ENCODE measurements at places on chromosomes 4 and X.

DNA sequence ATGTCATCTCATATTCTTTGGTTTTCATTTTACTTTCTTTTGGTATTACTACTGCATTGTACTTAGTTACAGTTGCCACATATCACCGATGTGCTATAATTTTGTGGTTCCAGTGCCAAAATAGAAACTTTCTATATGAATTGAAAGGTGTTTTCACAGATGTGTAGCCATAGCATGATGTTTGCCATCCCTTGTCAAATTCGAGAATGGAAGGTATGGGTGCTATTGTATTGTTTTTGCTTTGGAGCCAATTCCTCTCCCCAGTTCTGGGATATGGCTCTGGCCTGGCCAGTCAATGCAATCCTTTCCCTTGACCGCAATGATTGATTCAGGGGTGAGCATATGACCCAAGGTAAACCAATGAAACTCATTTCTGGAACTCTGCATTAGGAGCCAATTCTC is 86.2 kb upstream of the RPS6KA3 start:
- no peak for DNase-seq

DNA sequence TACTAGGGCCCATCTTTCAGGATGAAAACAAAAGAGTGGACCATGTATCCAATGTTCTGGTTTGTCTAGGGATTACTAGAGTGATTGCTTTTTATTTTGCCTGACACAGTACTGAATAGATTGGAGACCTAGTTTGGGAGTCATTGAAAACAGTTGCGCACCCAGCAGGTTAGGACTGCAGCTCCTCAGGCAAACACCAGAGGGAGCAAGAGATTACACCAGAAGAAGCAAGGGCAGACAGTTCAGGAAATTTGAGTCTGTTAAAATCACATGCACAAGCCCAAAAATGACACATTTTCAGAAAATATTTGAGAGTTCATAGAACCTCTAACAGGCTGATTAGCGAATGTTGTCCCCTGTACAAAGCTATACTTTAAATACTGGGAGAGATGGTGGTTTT is 55.6 kb downstream of the CYLC1 start:
- no peak for DNase-seq

DNA sequence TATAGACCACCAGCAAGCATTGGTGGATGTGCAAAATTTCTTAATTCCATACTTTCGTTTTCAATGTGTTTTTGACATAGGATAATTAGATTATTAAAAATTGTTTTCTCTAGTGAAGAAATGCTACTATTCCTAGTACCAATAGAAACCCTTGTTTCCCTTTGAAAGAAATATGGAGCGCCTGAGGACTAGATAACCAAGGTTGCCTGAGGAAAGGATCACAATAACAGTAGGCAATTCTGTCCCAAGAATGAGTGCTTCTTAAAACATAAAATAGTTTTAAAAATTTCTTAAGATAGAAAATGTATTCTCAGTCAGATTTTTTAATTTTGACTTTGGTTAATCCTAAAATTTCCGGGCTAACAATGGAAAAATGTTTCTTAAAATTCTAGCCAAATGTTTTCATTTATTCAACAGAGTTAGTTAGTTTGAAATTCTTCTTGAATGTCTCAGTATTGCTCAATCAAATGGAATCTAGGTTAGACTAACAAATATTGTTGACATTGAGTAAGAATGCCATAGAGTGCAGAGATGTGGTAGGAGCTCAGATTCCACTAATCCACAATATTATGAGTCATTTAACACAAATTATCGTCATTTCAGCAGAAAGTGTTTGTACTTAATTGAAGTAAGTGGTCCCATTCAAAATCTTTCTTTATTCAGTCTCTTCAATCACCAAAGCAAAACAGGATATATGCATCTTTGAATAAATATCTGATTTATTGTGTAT is 666.0 kb downstream of the GRID2 start:
- no peak for DNase-seq

- DNase-seq: no peak
Observed at GRCh38 chr4:30182786-30183185, 537.4 kb upstream of the PCDH7 start.

- no peak for DNase-seq
Observed at GRCh38 chr4:81647388-81647787, 175.7 kb upstream of the RASGEF1B start.

DNA sequence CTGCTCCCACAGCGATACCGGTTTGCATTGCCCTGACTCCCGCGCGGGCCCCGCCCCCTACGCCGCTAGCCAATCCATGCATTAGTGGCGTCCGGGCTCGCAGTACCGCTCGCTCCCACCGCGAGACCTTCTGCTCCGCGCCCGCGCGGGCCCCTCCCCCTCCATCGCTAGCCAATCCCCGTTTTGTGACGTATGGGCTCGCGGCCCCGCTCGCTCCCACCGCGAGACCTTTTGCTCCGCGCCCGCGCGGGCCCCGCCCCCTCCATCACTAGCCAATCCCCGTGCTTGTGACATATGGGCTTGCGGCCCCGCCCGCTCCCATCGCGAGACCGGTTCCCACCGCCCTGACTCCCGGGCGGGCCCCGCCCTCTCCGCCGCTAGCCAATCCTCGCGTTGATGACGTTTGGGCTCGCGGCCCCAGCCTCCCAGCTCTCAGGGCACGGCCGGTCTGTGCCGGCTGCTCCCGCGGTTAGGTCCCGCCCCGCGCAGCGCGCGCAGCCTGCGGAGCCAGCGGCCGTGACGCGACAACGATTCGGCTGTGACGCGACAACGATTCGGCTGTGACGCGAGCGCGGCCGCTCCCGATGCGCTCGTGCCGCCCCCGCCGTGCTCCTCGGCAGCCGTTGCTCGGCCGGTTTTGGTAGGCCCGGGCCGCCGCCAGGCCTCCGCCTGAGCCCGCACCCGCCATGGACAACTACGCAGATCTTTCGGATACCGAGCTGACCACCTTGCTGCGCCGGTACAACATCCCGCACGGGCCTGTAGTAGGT is at the start of gene EMD:
Gene EMD (plus strand): TSS at position 497 of the 770 bp plus-strand sequence. CDS start 190 bp downstream, at position 687.
- DNase-seq: peak; percentile 97

DNA sequence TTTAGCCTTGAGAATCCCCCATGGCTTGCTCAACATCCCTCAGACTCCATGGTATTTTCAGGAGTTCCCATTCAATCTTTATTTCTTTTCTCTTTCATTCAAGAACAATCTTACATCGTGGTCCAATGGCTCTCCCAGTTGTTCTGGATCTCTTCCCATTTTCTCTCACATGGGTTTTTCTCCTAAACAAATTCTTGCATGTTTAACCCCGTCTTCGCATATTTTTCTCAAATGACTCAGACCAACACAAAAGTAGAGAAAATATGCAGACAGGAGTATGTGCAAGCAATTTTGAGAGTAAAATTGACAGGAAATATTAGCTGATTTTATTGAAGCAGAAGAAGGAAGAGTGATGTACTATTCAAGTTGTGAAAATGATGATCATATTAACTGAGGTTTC is 396.4 kb upstream of the TRAM1L1 start:
- no peak for DNase-seq

DNA sequence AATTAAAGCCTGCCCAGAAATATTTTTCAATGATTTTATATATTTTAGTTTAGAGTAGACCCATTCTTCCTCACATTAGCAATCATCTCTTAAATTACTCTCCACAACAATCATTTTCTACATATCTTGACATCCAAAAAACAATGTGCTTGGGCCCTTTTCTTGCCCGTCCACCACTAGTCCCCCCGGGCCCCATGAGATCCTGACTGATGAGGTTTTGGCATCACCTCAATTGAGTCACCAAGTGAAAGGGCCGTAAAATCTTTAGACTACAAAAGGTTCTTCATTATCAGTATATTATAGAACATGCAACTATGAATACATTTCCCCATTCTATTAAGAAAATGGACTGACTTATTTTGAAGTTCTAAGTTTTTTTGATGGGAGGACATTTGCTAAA is 4.0 kb upstream of the CDKL2 start:
- DNase-seq: no peak

DNA sequence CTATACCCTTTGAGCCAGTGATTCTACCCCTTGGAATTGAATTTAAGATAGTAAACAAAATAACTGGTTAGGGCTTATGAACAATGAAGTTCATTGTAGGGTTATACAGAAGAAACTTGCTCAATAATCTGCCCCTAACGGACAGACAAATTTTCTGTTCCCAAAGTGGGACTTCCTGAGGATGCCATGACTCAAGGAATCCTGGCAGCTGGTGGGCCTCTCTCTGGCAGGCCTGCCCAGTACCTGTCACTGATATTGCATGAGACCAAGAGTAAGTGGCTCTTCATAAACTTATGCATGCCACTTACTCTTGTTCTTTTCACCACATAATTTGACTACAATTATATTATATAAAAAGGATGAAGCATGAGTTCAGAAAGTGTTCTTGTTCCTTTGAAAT is 41.5 kb downstream of the GPRIN3 start:
- no peak for DNase-seq

DNA sequence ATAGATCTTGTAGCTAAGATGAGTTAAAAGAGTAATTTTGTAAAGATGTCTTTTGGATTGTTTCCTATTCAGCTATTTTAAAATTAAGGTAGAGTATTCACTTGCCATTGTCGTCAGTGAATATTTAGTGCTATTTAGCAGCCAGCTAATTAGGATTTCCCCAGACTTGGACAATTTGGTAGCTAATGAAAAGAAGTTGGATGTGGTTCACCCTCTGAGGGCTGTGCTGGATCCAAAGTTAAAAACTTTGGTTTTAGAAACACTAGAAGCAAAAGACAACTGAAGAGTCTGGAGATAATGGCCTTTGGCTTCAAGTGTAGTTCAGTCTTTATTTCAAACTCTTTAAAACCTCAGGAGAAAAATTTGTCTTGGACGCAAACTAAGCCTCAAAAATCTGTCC is 41.3 kb downstream of the ATG4A start:
- DNase-seq: no peak

- no peak for DNase-seq
Observed at GRCh38 chr4:83207497-83208101, 77.0 kb downstream of the COQ2 start.

DNA sequence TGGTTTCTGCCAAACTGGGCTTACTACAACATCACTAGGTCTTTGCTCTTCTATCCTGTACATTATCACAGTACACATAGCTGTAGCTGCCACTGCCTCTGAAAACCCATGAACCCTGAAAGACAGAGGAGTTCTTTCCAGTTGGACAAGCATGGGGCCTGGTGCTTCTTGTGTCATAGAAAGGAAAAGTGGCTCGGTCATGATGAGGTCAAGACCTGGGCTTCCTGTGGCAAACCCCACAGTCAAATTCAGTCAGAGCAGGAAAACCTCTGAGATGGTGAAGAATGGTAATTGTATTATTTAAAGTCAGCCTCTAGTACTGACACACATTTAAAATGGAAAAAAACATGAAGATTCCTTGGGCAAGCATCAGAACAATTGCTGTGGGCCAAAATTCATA is 133.3 kb upstream of the PRPS2 start:
- no peak for DNase-seq

- DNase-seq: no peak
Observed at GRCh38 chrX:17679820-17680219, 57.5 kb upstream of the SCML1 start.

DNA sequence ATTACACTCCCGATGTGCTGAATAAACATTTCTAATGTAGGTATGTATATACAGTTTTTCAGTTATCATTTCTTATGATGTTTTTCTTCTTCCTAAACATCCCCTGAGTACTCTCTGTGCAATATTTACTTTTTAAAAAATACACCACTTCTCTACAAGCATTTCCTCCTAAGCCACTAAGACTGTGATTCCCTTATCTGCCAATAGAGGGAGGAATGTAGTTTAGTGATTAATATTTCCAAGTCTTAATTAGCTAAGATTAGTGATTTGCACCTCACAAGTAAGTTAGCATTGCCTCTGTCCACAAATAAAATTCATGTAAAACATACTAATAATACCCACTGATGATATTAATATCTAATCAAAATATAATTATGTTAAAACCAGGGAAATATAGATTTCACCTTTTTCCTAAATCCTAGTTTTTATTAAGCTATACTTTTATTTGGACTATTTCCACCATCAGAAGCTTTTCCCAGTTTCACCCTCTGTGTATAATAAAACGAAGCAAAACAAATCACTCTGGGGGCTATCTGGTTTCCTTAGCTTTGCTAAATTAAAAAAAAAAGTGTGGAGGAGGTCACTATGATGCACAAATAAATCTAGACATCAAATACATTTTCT is 909.1 kb downstream of the FAT4 start:
- DNase-seq: no peak

GRCh38 chrX:71609095-71609750 is 9.1 kb downstream of the CXCR3 start:
- DNase-seq: no peak

DNA sequence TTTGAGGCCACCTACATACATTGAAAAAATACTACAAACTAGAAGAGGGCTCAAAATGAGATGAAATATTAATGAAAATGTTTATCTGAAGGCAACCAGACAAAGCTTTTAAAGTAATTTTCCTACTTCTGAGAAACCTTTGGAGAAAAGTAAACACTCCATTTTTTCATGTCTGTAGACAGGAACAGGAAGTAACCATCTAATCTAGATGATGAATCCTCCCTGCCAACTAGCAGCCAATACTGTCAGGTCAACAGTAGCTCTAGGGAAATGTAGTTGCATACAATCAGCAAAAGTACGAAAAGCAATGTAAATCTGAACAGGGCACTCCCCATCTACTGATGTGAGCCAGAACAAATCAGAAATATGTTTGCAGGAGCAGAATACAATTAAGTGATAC is 49.0 kb downstream of the AMMECR1 start:
- peak; percentile 14 for DNase-seq

GRCh38 chr4:87359258-87359657 is 31.7 kb downstream of the HSD17B11 start:
- DNase-seq: no peak

DNA sequence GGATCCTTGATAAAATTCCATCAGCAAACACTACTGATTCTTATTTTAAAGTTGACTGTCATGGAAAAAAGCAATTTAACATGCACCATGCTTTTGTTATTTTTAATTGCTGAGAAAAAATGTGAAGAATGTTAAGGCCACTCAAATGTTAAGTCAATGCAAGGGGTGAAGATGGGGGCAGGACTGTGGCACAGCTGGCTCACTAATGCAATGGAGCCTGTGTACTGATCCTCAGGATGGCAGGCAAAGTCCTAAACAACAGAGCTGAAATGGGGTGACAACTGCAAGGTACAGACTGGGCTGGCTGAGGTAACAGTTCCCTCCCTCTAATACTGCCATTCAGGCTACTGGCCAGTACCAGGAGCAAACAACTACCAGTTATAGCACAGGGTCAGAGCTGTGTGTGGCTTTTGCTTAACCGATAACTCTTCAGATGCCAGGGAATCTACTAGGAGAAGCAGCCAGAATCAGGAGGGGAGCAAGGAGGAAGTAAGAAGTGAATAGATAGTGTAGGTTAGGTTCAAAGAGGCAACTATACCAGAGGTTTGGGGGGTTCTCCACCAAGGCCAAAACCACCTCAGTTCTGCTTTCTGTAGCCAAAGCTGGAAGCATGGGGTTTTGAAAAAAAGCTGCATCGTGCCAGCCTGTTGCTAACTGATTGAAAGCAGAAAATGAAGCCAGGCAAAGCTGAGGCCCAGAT is 372.6 kb downstream of the OPHN1 start:
- DNase-seq: no peak
